ENCODE measurements at places on chromosomes 11 and 22.

DNA sequence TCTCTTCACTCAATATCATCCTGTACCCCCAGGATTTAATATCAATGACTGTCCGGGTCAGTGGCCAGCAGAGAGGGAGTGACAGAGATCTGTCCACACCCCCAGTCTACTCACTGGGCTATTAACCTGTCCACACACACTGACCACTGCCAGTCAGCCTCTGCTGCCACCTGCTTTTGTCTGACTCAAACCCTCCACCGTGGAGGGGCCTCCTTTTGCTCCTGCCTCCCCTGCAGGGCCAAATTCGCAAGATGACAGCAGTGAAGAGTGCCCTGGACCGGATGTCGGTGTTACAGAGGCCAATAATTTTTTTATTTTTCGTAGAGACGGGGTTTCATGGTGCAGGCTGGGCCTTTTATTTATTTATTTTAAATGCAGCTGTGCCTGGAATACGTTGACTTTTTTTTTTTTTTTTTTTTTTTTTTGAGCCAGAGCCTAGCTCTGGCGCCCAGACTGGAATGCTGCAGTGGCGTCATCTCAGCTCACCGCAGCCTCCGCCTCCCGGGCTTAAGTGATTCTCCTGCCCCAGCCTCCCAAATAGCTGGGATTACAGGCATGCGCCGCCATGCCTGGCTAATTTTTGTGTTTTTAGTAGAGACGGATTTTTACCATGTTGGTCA lies 5.1 kb downstream of the PDXP start:
- no peak for DNase-seq

DNA sequence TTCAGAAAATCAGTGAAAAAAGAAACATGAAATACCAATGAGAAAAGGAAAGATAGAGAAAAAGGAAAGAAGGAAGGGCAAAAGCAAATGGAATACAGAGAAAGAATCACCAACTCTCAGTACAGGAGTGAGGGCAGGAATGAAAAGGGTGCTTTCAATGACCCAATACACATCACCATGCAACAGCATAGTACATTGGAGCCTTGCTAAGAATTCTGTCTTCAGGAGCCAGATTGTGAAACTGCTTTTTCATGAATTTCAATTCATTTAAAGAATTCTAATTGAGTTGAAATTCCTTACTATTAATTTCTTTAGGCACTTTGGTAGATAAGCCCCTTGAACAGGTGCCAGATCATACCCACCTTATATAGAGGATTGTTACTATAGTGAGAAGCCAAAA lies 34.9 kb downstream of the BLID start:
- no peak for DNase-seq

DNA sequence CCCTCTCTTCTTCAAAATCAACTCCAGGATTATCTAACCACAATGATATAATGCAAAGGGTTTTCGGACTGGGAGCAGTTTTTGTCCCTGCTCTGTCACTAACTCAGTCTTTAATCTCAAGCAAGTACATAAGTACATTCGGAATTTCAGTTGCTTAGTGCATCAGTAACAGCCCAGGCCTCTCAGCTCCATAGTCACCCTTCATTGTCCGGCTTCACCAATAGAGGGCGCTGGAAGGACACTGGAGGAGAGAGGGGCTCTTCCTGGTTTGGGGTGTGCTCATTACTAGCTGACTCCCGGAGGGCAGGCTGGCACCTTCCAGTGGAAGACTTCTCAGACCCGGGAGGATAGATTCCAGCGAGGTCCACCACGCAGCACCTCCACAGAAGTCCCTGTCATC lies 90.4 kb upstream of the PDGFD start:
- DNase-seq = peak; percentile 39

DNA sequence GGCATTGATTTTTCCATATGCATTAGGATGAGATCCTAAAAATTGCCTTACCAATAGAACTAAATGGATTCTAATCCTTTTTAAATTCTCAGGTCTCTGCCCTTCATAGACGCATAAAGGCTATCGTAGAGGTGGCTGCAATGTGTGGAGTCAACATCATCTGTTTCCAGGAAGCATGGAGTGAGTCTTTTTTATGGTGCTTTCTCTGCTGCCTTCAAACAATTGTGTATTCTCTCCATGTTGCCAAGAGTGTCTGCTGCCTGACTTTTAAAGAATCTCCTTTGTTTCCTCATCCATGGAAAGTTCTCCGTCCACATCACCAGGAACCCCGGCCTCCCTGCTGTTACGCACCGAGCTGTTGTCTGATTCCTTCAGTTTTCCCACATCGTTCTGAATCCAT lies 6.9 kb downstream of the UPB1 start:
- no peak for DNase-seq

DNA sequence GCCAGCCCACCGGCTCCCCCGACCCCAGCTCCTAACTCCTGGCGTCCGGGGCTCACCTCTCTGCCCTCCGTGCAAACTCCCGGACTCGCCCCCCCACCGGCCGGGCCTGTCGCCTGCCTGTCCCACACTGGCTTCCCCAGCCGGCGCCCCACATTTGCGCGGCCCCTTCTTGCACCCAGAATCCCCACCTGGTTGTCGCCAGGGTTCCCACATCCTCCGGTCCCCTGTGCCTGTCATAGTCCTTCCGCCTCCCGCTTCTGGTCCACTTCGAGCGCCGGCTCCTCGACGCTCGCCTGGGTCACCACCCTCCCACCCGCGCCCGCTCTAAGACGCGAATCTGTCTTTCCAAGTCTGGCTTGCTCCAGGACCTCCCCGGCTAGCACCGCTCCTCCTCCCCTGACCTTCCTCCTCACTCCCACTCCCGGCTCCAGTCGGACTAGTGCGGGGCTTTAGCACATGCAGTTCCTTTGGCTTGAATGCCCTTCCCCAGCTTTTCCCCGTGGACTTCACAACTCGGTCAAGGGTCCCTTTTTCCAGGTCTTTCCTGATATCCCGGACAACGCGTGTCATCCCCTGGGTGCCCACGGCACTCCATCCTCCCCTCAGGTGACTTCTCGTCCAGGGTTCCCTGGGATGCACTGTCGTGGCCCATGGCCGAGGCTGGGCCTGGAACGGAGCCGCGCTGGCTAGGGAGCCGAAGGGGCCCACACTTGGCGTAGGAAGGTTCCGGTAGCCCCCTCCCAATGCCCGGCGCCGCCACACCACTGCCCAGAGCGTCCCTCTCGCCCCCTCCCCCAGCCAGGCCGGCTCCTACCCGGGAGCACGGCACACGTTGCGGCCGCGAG lies 635 bp downstream of the SCARF2 start:
- DNase-seq = no peak

DNA sequence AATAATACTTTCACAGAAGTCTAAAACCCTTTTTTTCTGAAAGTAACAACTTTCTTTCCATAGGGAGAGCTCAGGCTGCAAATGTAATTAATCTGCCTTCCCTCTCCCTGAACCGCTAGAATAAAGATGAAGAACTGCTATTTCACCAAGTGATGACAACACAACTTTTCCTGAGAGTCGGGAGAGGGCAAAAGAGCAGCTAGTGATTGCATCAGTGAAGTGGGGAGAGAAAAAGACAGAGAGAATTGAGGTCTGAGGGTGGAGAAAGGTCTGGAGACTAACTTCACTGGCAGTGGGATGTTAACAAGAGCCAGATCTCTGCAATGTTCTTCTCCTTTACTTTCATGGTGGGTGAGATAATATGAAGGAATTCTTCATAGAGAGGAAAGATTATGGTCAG lies 10.9 kb upstream of the MPEG1 start:
- DNase-seq = no peak

- no peak for DNase-seq
Measured at GRCh38 chr11:47553406-47553743, 443 bp upstream of the CELF1 start.

DNA sequence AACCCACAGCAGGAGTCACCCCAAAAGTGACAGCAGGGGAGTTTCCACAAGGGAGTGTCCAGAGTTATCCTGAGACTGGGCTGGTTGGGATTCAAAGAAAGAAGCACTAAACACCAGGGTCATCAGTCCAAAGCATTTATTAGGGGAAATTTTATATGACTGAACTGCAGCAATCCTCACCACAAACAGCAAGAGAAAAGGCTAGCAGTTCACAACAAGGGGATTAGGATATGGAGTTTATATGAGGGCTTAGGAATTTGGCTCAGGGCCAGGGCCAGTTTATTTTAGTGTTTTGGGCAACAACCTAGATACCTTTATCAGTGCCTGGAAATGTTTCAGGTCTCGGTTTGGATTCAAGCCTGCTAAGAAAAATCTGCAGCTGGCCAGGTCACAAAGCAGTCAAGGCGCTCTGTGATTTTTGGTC lies 4.6 kb upstream of the TMEM126A start:
- no peak for DNase-seq

GRCh38 chr11:97996762-97997161 lies 1024.0 kb upstream of the CNTN5 start:
- no peak for DNase-seq

DNA sequence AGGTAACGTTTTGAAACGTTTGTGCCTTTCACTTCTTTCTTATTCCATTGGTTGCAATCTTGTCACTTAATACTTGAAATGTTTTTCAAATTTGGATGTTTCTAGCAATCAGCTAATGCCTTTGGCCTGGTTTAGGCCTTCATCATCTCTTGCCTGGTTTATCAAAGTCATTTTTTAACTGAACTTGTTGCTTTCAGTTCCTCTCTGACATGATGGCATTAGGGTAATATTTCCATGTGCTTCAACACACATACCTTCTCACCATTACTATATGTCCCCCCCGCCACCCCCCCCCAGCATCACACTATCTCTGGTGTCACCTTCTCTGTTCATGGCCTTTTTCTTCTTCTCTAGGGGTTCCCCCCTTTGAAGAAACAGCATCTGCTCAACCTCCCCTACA lies 1.5 kb upstream of the SYT9 start:
- no peak for DNase-seq

DNA sequence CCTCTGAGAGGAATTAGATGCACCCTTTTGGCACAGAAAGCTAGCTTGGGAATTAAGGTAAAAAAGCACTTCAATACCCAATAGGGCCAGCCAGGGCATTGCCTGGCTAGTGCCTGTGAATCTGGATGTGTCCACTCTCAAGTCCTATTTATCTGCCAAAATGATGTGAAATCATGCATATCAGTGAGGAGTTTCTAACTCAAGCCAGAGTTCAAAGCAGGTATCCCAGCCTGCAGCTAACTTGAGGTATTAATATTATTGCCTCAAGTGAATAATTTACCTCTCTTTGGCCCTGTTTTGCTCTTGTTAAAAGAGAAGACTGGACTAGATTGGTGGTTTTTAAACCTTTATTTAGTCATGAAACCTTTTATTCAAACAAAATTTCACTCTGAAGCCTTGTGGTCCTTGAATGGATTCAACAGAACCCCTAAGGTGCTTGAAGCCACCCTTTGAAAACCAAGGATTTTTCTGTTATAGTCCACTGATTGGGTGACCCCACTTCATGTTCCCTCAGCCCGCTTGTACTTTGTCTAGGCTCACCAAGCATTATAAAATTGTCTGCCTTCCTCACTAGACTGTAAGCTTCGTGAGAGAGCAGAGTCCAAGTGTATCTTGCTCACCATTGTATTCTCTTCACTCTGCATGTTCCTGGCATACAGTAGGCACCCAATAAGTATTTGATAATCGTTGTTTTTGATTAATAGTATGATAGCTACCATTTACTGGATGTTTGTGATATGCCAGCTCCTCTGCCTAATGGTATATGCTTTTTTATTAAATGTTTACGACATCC lies 4.5 kb downstream of the RNF121 start:
- no peak for DNase-seq

DNA sequence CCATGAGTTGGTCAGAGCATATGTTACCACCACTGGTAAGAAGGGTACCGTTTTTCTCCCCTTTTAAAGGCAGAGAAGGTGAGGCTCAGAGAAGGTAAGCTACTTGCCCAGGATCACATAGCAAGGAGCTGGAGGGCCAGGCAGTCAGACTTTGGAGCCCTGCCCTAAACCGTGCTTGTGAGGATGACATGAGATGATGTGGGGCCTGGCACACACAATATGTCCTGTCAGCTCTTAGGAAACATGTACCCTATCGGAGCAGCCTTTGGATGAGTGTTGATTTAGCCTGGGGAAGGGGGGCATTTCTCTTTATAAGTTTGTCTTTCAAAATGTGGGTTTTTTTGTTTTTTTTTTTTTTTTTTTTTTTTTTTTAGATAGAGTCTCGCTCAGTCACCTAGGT lies 100.5 kb upstream of the CRYBB3 start:
- DNase-seq = no peak

- peak; percentile 85 for DNase-seq
Measured at GRCh38 chr22:20298803-20299745, 20.8 kb downstream of the DGCR6L start.

DNA sequence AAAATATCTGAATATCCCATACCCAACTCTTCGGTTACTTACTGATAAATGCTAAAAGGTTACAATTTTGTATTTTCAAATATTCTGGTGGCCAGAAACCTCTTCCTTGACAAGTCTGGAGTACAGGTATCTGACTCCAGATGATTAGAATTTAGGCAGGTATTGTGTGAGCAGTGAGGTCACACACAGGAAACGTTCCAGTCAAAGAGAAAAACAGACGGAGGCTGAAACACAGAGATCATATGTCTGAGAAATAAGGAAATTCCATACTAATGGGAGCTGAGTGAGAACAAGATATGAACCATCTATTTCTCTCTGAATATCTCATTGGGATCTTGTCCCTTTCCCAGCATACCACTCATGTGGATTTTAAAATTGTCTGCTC lies 89.4 kb upstream of the IGLL5 start:
- no peak for DNase-seq
